ENCODE measurements at places on chromosomes 3 and 15. TPM values are rescaled to one million over a fixed set of nuclear protein-coding genes. Genes with fewer than 3 reads are reported as not detected.

Gene TLR9
- not detected for total RNA-seq

Gene UMPS
- 25.7 TPM for total RNA-seq

- no peak for DNase-seq
Measured at GRCh38 chr15:38781196-38781595, 216.6 kb upstream of the RASGRP1 start.

GRCh38 chr3:196339493-196340254 lies 1.5 kb upstream of the TM4SF19 start:
- no peak for DNase-seq

DNA sequence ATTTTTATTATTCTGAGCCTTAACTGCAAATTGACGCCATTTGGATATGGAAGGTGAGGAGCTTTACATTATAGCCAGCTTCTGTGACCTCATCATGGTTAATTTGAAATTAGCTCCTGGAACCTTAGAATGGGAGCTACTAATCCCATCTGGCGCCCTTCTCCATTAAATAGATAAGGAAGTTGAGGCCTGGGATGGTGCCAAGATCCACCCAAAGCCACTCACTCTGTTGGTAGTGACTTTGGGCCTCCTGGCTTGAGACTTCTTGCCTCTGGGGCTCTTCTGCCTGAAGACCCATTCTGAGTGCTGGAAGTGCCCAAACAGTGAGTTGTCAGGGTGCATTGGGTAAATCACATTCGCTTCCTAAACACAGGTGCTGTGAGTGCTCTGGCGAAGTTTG lies 12.0 kb upstream of the HMCES start:
- no peak for DNase-seq

DNA sequence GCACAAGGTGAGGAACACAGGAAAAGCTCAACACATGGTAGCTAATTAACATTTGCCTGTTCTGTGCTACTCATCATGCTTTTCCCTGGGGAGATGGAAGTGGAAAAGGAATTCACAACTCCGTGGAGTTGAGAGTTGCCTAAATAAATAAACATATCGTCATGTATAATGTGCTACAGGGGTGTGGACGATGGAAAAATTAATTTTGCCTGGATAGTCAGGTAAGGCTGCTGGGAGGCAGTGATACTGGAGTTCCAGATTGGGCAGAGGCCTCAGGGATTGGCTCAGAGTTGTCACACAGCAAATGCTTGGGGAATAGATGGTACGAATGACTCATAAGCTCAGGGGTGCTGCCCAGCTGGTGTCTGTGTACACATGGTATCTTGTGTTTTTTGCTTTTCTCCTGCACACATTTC lies 3.1 kb upstream of the ABHD6 start:
- no peak for DNase-seq

DNA sequence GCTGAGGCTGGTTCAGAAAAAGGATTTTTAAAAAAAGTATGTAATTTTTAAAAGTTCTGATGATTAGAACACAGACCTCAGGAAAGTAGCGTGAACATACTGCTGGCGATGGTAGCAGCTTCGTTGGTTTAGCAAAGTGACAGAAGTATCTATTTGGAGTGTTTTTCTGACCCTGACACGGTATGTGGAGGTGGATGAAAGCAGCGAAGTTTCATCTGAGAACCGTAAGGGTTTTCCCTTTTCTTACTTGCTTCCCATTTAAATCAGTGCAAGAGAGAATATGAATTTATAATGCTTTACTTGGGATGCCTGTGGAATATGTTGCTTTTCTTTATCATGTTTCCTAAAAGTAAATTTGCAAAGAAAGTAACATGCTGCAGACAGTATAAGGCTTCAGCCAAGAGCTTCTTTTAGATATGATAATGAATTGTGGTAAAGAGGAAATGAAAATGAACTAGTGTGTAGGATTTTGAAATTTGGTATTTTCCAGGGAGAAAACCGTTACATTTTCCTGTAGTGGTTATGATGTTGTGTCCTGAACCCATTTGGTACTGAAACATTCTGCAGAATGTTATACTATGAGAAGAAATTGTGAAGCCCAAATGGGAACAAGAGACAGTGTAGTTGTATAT lies 3.9 kb downstream of the CHST2 start:
- DNase-seq: no peak

GRCh38 chr3:128083396-128083795 lies 31.2 kb downstream of the SEC61A1 start:
- no peak for DNase-seq

GRCh38 chr3:140655678-140656077 lies 22.2 kb upstream of the TRIM42 start:
- DNase-seq: no peak

GRCh38 chr15:79520654-79521053 lies 88.5 kb downstream of the MINAR1 start:
- DNase-seq: no peak

- no peak for DNase-seq
Measured at GRCh38 chr3:155407331-155407730, 113.8 kb upstream of the STRIT1 start.

All from skin of body (tissue), 3 donors.